ENCODE measurements at places on chromosomes 12 and 14.

- no peak for DNase-seq
Observed at GRCh38 chr14:71206123-71206522, 298.9 kb downstream of the PCNX1 start.

- no peak for DNase-seq
Observed at GRCh38 chr14:32576977-32577376, 247.9 kb downstream of the AKAP6 start.

- no peak for DNase-seq
Observed at GRCh38 chr12:100127766-100128511, 14.7 kb downstream of the BLTP3B start.

- DNase-seq = no peak
Observed at GRCh38 chr12:58942345-58942744, 22.0 kb upstream of the LRIG3 start.

GRCh38 chr14:29461506-29461905 lies 466.1 kb downstream of the PRKD1 start:
- DNase-seq = no peak

- no peak for DNase-seq
Observed at GRCh38 chr12:12219664-12220063, 47.2 kb downstream of the LRP6 start.

DNA sequence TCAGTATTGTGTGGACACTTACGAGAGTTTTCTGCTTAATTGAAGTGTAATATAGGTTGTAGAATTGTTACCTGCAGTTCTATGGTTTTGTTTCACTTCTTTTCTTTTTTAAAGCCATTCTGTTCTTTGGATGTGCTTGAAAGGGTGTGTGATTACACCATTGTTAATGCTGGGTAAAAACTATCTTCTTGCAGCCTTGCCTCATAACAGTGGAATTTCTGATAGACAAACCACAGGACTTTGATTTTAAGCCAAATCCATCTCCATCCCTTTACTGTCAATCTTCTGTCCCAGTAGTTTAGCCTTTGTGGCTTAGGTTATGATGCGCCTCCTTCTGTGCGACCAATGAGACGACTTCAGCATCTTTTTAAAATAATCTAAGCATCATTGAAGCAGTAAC lies 182.3 kb downstream of the PELI2 start:
- DNase-seq = no peak

- peak; percentile 22 for DNase-seq
Observed at GRCh38 chr12:57896434-57897201, 44.7 kb upstream of the ATP23 start.

- DNase-seq = no peak
Observed at GRCh38 chr12:42053456-42053855, 91.2 kb downstream of the GXYLT1 start.

DNA sequence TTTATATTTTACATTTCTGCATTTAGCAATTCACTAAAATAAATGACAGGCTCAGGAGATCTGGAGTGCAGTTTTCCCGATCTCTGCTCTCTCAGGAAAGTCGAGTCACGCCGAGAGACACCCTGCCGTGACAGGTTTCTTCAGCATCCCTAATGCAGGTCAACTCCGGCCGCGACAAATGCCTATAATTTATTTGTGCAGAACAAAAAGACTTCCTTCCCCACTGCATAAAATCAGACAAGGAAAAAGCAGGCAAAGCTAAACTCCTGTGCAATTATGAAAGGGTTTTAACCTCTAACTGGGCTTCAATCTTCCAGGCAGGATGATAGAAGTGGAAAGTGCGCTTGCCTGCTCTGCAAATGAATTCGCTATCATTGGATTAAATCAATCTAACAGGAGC lies 28.1 kb downstream of the SPRING1 start:
- DNase-seq = no peak

DNA sequence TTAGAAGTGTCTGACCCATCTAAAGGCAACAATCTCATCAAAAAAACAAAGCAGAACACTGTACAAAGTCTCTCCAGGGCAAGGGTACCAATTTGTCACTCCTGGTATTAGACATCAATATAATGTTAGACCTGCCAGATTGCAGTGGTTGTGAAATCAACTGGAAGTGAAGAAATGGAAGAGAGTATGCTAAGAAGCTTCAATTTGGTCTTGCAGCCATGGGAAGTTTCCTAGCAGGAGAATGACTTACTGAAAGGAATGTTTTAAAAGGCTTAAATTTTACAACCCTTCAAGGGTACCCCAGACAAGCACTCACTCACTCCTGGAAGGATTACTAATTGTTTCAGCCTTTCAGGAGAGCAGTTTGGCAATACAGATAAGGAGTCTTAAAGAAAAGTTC lies 18.9 kb downstream of the LLPH start:
- no peak for DNase-seq

- DNase-seq = no peak
Observed at GRCh38 chr14:71541271-71541670, 391.0 kb upstream of the RGS6 start.

DNA sequence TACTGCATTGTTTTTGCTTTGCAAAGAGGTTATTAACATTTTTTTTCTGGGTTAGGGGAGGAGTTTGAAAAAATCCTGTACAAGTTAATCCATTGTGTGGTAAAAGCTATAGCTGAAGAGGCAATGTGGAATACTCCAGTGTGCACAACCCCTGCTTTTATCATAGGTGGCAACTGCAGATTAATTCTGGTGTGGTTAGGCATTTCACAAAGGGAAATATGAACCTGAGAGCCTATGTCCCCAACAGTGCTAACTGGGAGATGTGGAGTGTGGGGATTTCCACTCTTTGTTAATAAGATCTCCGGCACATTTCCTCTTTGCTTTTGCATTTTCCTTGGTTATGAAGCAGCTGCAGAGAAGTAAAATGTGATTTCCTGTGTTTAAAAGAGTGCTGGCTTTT lies 33.6 kb downstream of the PRORP start:
- peak; percentile 50 for DNase-seq

- DNase-seq = no peak
Observed at GRCh38 chr12:92927055-92927435, 2.0 kb downstream of the EEA1 start.
